Upper lobe of right lung (tissue), 1 donor: ENCODE measurements at places on chromosomes 4 and X.

GRCh38 chr4:72571337-72571736, 2.3 kb upstream of the ADAMTS3 start:
- no peak for DNase-seq

DNA sequence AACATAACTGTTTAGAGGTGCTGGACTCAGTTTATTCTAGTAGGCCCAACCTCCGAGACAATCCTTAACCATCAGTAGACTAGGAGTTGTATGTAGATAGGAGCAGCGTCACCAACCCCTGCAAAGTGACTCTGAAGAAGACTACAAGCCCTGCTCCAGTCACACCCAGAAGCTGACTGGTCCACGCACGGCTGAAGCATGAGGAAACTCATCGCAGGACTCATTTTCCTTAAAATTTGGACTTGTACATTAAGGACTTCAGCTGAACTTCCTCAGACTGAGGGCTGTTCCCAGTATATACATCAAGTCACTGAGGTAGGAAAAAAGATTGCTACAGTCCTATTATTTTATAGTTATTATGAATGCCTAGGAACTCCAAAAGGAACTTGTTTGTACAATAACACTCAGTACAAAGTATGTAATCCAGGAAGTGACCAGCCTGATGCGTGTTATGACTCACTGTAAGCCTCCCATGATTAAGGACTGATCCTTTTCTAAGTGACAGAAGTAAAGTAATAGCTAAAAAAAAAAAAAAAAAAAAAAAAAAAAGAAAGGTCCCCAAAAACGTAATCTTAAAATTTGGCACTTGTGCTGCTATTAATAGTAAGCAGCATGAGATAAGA, 41.6 kb upstream of the UGT2B7 start:
- DNase-seq = no peak

- no peak for DNase-seq
Observed at GRCh38 chrX:10244915-10245622, 88.3 kb downstream of the CLCN4 start.

- no peak for DNase-seq
Observed at GRCh38 chrX:74931214-74931613, 6.0 kb upstream of the NEXMIF start.

DNA sequence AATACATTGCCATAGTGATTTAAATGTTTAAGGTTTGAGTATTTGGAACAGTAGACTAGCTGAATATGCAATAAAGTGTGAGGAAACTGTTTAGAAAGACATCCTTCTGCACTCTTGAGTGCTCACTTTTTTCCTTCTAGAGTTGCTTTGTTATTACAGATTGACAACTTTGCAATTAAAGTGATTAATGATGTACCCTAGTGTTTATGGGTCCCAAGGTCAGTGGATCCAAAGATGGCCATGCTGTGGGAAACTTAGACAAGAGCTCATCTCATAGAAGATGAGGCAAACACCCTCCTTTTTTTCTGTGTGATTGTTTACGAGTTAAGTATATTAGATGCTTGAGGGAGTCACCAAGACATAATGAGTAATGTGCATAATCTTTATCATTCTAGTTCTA, 118.8 kb downstream of the PDLIM5 start:
- DNase-seq = no peak

DNA sequence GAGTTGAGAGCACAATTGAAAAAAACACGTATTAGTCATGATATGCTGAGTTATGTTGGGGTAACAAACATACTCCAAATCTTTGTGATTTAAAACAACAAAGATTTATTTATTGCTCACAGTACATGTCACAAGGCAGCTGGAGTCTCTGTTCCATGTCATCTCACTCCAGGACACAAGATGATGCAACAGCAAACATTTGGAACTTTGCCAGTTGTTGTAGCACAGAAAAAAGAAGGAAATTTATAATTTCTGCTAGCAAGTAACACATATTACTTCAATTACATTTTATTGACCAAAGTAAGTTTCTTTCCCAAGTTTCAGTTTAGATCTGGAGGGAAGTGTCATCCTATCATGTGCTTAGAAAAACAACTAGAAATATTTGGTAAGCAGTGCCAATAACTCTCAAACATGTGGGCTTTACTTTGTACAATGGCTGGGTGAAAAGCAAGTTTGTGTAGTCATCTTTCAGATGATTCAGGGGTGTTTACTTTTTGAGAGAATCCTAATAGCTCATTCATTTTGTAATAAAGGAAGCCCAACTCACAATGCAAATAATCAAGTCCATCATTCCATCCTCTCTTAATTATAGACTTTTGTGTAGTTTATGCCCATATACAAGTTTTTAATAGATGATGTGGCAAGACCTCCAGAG, 452.3 kb downstream of the ZIC3 start:
- no peak for DNase-seq

DNA sequence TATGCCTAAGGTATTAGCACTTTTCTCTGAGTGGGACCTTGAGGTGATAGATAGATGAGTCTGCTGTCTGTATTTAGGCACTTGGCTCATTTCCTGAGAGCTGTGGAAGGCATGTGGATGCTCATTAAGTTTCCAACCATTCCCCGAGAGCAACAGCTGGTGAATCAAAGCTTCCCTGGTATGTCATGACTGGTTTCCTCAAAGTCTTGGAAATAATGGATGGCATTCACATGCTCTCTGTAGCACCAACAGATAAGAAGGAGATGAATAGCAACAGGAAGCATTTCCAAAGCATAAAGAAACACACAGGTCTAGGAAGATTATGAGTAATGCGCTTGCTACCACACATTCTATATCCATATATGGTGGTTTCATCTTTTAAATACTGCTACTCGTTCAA, 118.3 kb upstream of the ETNPPL start:
- DNase-seq = no peak

- DNase-seq = no peak
Observed at GRCh38 chr4:129972257-129972656, 876.3 kb downstream of the C4orf33 start.
